ENCODE measurements at places on chromosomes 3 and 15. TPM values are rescaled to one million over a fixed set of nuclear protein-coding genes. Genes with fewer than 3 reads are reported as not detected.

Gene YEATS2
- 46.7 TPM for total RNA-seq

Gene RTP4
- total RNA-seq, result 2.8 TPM

Gene ASB14
- total RNA-seq, result not detected

Gene MESP2
- total RNA-seq, result 0.32 TPM

Gene IL17RE
- total RNA-seq, result 3.2 TPM

Gene CD200
- total RNA-seq, result 0.12 TPM

Gene KLHL6
- under 0.01 TPM for total RNA-seq

Gene CLRN1
- 0.32 TPM for total RNA-seq

Gene RYR3
- under 0.01 TPM for total RNA-seq

Gene BAHD1
- total RNA-seq, result 13.7 TPM

Gene ZNF860
- 0.85 TPM for total RNA-seq

Gene ANKRD34C
- total RNA-seq, result not detected

Gene SLC15A2
- 0.32 TPM for total RNA-seq

Gene DPPA2
- total RNA-seq, result not detected

Gene WNT5A
- total RNA-seq, result 1,597 TPM

Gene ARL8B
- total RNA-seq, result 58.7 TPM

Gene TMEM62
- 18.2 TPM for total RNA-seq

Gene NR2E3
- total RNA-seq, result not detected

Gene ERICH6
- 0.32 TPM for total RNA-seq

Gene SPINT1
- 0.12 TPM for total RNA-seq

Gene WDR76
- 4.5 TPM for total RNA-seq

Gene SRGAP3
- total RNA-seq, result 2.2 TPM

Gene NCBP2
- total RNA-seq, result 48.3 TPM

Gene FOXB1
- not detected for total RNA-seq

Gene PLSCR2
- not detected for total RNA-seq

Gene GREM1
- total RNA-seq, result 1,377 TPM

Gene CYP1A1
- 0.12 TPM for total RNA-seq

Gene ACVR2B
- 2.9 TPM for total RNA-seq

Gene SLC25A26
- total RNA-seq, result 19.5 TPM

Gene SERINC4
- total RNA-seq, result 0.12 TPM

Gene SAMMSON
- total RNA-seq, result not detected

Gene CPNE9
- total RNA-seq, result not detected

Gene HYAL1
- total RNA-seq, result 0.65 TPM

Gene FRMD5
- total RNA-seq, result 0.16 TPM

Gene LIPH
- not detected for total RNA-seq

Gene GRIP2
- 2.7 TPM for total RNA-seq

Gene SCG5
- total RNA-seq, result 7.8 TPM

Gene TNNC1
- 5.5 TPM for total RNA-seq

Gene LTK
- total RNA-seq, result 0.32 TPM

Gene SH3GL3
- total RNA-seq, result 0.24 TPM

Gene ESYT3
- total RNA-seq, result 0.97 TPM

Gene BFSP2
- not detected for total RNA-seq

Gene SLITRK3
- total RNA-seq, result not detected

Gene ROBO2
- 271 TPM for total RNA-seq

Gene CCR1
- total RNA-seq, result 0.81 TPM

Gene TGM4
- not detected for total RNA-seq

Gene CMTM8
- 0.16 TPM for total RNA-seq

Gene MAP3K13
- 14.6 TPM for total RNA-seq

Gene RHOV
- total RNA-seq, result 0.16 TPM
